Colonic mucosa (tissue), 4 donors: ENCODE measurements at places on chromosomes 4 and X. TPM values are rescaled to one million over a fixed set of nuclear protein-coding genes. Genes with fewer than 3 reads are reported as not detected.

DNA sequence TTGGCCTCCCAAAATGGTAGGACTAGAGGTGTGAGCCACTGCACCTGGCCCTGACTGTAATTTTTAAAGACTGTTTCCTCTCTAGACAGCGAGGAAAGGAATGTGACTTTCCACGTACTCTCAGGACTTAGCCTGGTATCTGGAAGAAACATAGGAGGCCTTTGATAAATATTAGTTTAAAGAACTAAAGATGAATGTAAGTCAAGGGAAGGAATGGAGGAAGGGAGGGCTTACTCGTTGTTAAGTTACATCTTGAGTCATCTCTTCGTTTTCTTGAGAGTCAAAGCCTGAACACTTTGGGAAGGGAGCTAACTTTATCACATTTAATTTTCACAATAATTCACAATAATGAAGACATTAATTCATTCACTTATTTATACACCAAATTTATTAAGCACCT is 7.2 kb upstream of the LNX1 start:
- H3K36me3 ChIP-seq, result no peaks in the 10 kb centered on the region
- DNase-seq, result no peak
- H3K4me3 ChIP-seq, result no peak overlapping the region
- no peak overlapping the region for H3K27ac ChIP-seq
- H3K27me3 ChIP-seq, result no peaks in the 10 kb centered on the region
- no peaks in the 10 kb centered on the region for H3K4me1 ChIP-seq

DNA sequence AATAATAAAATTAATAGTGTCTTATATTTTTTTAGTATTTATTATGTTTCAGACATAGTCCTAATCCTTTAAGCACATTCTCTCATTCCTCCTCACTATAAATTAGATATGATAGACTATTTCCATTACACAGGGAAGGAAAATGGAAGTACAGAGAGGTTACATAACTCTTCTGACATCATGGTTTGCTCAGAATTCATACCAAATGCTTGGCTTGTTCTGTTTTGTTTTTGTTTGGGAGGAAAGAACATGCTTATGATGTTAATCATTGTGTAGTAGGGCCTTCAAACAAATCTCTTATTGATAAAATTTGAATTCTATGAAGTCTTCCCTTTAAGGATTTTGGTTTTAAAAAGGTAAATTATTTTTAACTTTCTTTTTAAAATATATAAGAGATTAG is 59.5 kb downstream of the RXFP1 start:
- H3K36me3 ChIP-seq, result no peaks in the 10 kb centered on the region
- no peak for DNase-seq
- no peak overlapping the region for H3K4me3 ChIP-seq
- no peaks in the 10 kb centered on the region for H3K27me3 ChIP-seq
- no peak overlapping the region for H3K27ac ChIP-seq
- H3K4me1 ChIP-seq, result no peaks in the 10 kb centered on the region

- no peaks in the 10 kb centered on the region for H3K27me3 ChIP-seq
- no peak overlapping the region for H3K4me3 ChIP-seq
- peak; percentile 60 for DNase-seq
- peak overlapping the region; percentile 9 for H3K27ac ChIP-seq
- H3K4me1 ChIP-seq, result peaks cover 4% of the 10 kb centered on the region
- H3K36me3 ChIP-seq, result no peaks in the 10 kb centered on the region
These were observed 23.2 kb upstream of the AASDH start for GRCh38 chr4:56410247-56411062.

DNA sequence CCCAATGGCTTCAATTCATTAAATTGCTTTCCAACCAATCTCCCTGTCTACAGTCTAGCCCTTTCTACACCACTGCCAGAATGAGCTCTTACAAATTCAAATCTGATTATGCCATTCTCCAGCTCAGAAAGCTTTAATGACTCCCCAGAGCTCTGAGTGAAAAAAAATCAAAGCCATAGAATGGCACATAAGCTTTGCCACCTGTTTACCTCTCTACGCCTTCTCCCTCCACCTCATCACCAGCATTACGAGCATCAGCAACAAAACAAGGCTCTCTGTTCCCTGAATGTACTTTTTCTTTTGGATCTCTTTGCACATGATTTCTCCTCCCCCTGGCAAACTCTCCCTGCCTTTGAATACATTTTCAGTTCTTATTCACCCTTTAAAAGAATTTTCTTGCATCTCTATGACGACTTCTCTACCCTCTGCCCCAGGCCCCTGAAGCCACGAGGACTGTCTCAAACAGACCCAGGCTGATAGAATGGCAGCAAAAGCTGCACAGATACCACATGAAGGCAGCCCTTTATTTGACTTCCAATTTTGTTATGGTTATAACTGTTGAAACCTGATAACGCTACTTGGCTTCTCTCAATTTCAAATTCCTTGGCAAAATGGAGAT is 516.0 kb downstream of the PCDH7 start:
- no peak for DNase-seq
- H3K27me3 ChIP-seq, result no peaks in the 10 kb centered on the region
- no peak overlapping the region for H3K4me3 ChIP-seq
- H3K36me3 ChIP-seq, result no peaks in the 10 kb centered on the region
- no peak overlapping the region for H3K27ac ChIP-seq

- no peaks in the 10 kb centered on the region for H3K4me1 ChIP-seq
- H3K27me3 ChIP-seq, result peaks cover 3% of the 10 kb centered on the region
- H3K27ac ChIP-seq, result no peak overlapping the region
- DNase-seq, result no peak
- H3K36me3 ChIP-seq, result no peaks in the 10 kb centered on the region
These were observed 10.0 kb upstream of the ASMTL start for GRCh38 chrX:1462596-1463251.

GRCh38 chrX:107470971-107471370 is 21.5 kb downstream of the FRMPD3 start:
- no peaks in the 10 kb centered on the region for H3K4me1 ChIP-seq
- H3K27me3 ChIP-seq, result no peaks in the 10 kb centered on the region
- no peak overlapping the region for H3K27ac ChIP-seq
- H3K36me3 ChIP-seq, result no peaks in the 10 kb centered on the region
- no peak for DNase-seq
- no peak overlapping the region for H3K4me3 ChIP-seq

DNA sequence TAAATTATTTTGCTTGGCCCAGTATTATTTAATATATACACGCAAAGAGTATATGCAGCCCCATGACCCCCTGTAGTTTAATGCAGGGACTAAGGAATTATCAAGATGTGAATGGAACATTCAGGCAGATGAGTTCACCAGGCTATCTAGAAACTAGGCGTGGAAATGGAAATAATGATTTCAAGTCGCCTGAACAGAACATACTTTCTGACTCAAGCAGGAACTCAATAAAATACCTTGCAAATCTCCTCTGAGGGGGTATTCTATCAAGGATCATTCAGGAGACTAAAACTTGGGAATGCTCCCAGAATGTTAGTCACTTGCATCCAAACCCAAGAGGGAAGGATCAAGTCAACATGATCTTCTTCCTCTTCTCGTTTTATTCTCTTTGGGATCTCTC is 59.6 kb upstream of the RASSF6 start:
- no peaks in the 10 kb centered on the region for H3K4me1 ChIP-seq
- H3K4me3 ChIP-seq, result no peak overlapping the region
- H3K27me3 ChIP-seq, result no peaks in the 10 kb centered on the region
- no peak for DNase-seq
- H3K27ac ChIP-seq, result no peak overlapping the region
- no peaks in the 10 kb centered on the region for H3K36me3 ChIP-seq

DNA sequence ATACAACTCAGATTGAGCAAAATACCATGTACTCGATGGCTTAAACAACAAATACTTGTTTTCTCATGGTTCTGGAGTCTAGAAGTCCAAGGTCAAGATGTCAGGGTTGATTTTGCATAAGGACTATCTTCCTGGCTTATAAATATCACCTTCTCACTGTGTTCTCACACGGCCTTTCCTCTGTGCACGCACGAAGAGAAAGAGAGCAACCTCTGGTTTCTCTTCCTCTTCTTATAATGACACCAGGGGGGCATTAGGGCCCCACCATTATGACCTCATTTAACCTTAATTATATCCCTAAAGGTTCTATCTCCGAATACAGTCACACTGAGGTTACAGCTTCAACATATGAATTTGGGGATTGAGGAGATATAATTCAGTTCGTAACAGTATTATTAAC is 504.0 kb downstream of the MAGEE1 start:
- no peaks in the 10 kb centered on the region for H3K4me1 ChIP-seq
- H3K27me3 ChIP-seq, result no peaks in the 10 kb centered on the region
- no peak for DNase-seq
- no peaks in the 10 kb centered on the region for H3K36me3 ChIP-seq
- H3K27ac ChIP-seq, result no peak overlapping the region
- H3K4me3 ChIP-seq, result no peak overlapping the region

DNA sequence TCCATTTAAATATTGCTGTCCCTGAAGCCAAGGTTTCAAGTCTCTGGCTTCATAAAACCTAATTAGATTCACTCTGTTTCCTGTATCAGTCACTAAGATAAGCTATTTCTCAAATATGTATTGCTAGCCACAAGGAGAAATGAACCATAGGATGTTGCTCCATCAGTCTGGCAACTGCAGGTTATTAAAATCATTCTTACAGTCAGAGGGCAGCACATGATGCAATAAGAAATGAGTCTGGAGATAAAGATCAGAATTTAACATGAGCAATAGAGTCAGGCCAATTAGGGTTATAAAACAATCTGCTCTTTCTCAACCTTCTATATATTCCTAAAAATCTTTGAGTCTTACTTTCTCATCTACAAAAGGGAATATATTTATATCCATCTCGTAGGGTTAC is 7.2 kb downstream of the PRKG2 start:
- no peak for DNase-seq
- no peaks in the 10 kb centered on the region for H3K4me1 ChIP-seq
- H3K36me3 ChIP-seq, result no peaks in the 10 kb centered on the region
- no peak overlapping the region for H3K27ac ChIP-seq

DNA sequence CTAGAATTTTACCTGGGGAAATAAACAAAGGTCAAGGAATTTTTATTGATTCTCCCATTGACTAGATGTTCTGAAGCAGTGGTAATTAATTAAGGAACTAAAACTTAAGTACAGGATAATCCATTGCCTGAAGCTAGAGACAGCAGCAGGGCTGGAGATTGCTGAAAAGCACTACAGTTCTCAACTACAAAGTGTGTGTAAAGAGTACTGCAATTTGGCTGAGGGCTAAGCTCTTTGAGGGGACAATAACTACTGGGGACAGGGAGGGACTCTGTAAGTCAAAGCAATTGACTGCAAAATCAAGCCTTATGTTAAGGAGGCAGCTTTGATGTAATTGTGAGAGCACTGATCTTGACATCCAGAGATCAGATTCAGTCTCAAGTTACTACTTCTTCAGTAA is 260.4 kb downstream of the GALNTL6 start:
- H3K36me3 ChIP-seq, result no peaks in the 10 kb centered on the region
- no peak for DNase-seq
- no peak overlapping the region for H3K27ac ChIP-seq
- no peak overlapping the region for H3K4me3 ChIP-seq

- H3K4me3 ChIP-seq, result no peak overlapping the region
- no peaks in the 10 kb centered on the region for H3K36me3 ChIP-seq
- no peaks in the 10 kb centered on the region for H3K4me1 ChIP-seq
These were observed 195.9 kb downstream of the KDR start for GRCh38 chr4:54929459-54929858.

DNA sequence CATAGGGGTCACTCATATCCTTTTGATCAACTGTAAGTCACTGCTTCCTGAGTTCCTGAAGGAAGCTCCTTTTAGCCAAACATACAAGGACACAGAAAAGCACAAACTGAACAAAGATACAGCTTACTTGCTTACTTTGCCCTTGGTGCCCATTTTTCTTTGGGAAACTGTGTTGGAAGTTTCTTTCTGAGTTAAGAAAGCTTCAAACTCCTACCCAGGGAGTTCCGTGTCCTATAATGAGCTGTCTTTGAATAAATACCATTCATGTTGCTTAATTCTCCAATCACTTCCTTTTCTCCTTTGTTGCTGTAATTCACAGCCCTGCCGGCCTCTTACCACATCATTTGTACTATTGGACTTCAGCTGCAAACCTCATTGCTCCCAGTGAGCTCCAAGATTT is at the start of gene ADH4:
Gene ADH4, minus strand, starts transcription at position 228 of the 400 bp plus-strand sequence. Its CDS starts 75 bp downstream, at position 153.
- H3K36me3 ChIP-seq, result no peaks in the 10 kb centered on the region
- no peak for DNase-seq
- H3K27ac ChIP-seq, result no peak within 1 kb of the TSS
- H3K4me3 ChIP-seq, result no peak within 1 kb of the TSS
- no peaks in the 10 kb centered on the region for H3K27me3 ChIP-seq

GRCh38 chr4:145954924-145955339 is 16.3 kb upstream of the ZNF827 start:
- H3K27me3 ChIP-seq, result no peaks in the 10 kb centered on the region
- DNase-seq, result peak; percentile 57
- H3K27ac ChIP-seq, result no peak overlapping the region

- H3K4me3 ChIP-seq, result no peak overlapping the region
- no peak for DNase-seq
- H3K27ac ChIP-seq, result no peak overlapping the region
- no peaks in the 10 kb centered on the region for H3K4me1 ChIP-seq
These were observed 340.4 kb upstream of the FAT1 start for GRCh38 chr4:187064033-187064432.

DNA sequence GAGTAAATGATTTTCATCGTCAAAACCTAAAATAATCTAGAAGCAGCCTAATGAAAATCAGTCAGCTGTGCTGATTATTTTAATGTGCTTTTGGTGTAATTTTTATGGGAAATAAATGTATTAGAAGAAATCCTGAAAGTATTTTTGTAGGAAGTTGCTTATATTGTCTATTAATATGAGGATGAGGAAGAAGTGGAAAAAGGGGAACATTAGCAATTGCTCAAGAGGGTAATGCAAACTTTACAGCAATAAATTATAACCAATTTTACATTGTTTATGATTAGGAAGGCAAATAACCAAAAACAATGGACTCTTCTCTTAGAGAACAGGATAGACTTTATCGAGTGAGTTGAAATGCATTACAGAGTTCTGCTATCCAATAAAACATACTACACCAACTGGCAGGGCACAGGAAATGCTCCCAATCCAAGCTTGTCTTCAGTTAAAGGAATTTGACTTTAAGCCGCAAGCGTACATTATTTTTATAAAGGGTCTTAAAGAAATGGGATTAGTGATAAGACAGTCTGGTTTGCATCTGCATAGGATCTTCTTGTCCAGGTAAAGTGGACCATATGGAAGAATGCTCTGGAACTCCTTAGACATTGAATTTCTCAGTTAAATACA is 374.8 kb downstream of the PDGFC start:
- DNase-seq, result no peak
- H3K36me3 ChIP-seq, result no peaks in the 10 kb centered on the region
- H3K4me3 ChIP-seq, result no peak overlapping the region
- H3K27ac ChIP-seq, result no peak overlapping the region

GRCh38 chrX:26613956-26614355 is 398.0 kb downstream of the MAGEB5 start:
- no peaks in the 10 kb centered on the region for H3K36me3 ChIP-seq
- H3K4me3 ChIP-seq, result no peak overlapping the region
- no peaks in the 10 kb centered on the region for H3K27me3 ChIP-seq
- no peak for DNase-seq

- no peaks in the 10 kb centered on the region for H3K36me3 ChIP-seq
- H3K4me3 ChIP-seq, result no peak overlapping the region
- H3K4me1 ChIP-seq, result no peaks in the 10 kb centered on the region
- DNase-seq, result no peak
- no peaks in the 10 kb centered on the region for H3K27me3 ChIP-seq
- H3K27ac ChIP-seq, result no peak overlapping the region
These were observed 100.2 kb upstream of the TMEM164 start for GRCh38 chrX:109902665-109903064.

The HMGB2 gene
- 246 TPM for total RNA-seq

The CXCL8 gene
- total RNA-seq, result 0.89 TPM

The CACNA1F gene
- total RNA-seq, result 1.0 TPM

The KLHL2 gene
- 8.6 TPM for total RNA-seq

The VMA21 gene
- 20.6 TPM for total RNA-seq

The NRK gene
- 0.27 TPM for total RNA-seq

The FMR1NB gene
- total RNA-seq, result 0.25 TPM
